Mesenteric fat pad (tissue), 1 donor: ENCODE measurements at places on chromosomes 2 and 18.

GRCh38 chr2:216234106-216234505 is 125.0 kb downstream of the XRCC5 start:
- no peak for DNase-seq

DNA sequence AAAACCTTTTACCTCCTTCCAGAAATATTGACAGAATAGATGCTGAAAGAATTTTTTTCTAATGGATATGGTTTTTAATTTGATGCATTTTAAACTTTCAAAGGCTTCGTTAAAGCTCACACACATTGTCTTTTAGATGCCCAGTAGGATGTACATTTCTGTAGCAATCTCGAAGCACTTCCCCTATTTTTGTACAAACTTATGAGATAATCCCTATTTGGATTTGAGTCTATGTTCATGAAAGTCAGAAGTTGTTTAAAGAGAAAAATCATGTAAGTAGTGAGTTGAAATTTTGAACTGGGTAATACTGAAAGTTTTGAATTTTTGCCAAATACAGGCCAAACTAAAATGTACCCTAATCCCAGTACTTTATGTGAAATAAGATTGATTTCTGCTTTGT is 38.1 kb upstream of the MMADHC start:
- DNase-seq = no peak

GRCh38 chr2:29900971-29901633 is 20.3 kb downstream of the ALK start:
- DNase-seq = no peak

- DNase-seq = no peak
These were observed 1.2 kb downstream of the SFT2D3 start for GRCh38 chr2:127702395-127703009.

- no peak for DNase-seq
These were observed 64.0 kb upstream of the PMAIP1 start for GRCh38 chr18:59835605-59836379.

DNA sequence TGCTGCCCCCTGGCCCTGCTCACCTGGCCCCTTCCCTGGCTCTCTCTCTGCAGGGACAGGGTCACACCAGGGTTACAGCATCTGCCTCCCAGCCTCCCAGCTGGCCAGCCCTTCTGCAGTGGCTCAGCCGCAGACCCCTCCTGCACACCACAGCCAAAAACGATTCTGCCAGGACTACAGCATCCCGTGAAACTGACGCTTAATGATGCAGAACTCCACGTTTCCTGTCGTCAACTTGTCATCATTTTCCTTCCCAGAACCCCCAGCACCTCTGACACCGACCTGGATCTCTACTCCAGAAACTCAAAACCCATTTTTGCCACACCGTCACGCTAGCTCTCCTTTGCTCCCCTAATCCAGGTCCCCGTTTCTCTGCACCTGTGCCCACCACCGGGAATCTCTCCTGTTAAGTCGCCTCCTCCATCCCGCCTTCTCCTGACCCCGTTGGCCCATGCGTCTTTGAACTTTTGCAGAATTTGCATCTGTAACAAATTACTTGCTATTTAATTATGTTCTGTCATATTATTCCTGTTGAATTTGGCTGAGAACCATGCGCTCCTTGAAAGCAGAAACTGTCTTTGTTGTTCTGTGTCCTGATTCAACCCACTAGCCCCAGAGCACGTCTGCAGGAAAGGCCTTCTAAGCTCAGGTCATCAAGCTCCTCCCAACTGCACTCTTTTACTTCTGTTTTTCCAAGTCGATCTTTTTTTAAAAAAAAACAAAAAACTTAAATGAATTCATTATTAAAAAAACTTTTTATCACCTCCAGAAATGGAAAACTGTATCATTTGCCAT is 173.2 kb upstream of the COPS8 start:
- DNase-seq = no peak

- DNase-seq = no peak
These were observed 10.7 kb downstream of the TFPI start for GRCh38 chr2:187543488-187543887.

DNA sequence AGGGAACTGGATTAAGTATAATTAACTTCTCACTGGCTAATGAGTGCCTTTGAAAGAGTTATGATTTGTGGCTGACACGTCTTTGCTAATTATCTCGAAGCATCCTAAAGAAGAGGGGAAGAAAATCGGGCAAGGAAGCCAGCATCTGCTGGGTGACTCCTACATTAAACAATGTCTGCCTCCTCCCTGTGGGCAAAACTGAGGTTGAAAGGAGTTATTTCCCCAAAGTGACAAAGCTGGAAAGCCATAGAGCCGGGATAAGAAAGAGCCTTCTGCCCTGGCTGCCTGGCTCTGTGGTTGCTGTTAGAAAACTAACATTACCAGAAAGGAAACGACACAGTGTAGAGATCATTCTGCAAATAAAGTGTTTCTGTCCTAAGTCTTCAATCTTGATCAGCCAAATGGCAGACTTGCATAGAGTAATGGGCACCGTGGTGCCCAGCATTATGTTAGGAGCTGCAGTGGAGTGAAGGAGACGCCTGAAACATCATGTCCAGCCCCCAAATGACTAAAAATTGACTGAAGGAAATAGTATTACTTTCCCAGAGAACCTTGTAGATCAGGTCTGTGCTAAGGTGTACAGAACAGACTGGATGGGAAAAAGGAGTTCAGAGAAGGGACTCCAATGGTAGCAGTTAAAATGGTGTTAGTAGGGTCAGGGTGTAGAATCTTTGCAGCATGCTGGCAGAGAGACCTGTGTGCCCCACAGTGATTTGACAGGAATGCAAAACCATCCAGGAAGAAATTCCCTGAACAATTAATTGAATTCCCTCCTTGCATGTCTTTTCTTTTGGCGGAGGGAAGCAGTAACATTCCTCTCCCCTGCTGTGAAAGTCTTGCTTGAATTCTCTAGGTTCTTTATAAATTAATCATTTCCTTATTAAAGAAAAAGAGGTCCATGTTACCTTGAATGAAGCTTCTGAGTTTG is 44.4 kb downstream of the ALPK2 start:
- no peak for DNase-seq

DNA sequence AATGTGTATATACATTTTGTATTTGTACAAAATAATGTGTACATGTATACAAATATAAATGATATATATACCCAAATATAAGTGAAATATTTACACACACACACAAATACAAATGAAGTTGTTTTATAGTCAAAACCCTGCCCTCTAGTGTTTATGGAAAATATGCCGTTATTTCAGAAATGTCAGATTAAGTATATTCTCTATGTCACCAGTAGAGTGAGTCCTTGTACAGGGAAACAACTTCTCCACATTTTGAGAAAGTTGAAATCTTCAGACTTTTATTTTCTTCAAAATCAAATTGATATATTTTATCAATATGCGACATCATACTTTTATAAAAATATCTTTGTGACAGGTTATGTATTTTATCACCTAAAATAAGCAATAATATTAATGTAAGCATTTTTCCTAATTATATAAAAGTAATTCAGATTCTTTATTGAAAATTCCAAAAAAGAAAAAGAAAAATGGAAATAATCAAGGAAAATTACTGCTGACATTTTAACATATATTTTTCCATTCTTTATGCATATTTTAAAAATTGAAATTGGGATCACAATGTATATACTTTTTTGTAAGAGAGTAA is 22.4 kb downstream of the ARL6IP6 start:
- DNase-seq = no peak

GRCh38 chr2:234723400-234723799 is 226.5 kb upstream of the ARL4C start:
- DNase-seq = no peak

- no peak for DNase-seq
These were observed 45.0 kb downstream of the TCF7L1 start for GRCh38 chr2:85178154-85178553.

DNA sequence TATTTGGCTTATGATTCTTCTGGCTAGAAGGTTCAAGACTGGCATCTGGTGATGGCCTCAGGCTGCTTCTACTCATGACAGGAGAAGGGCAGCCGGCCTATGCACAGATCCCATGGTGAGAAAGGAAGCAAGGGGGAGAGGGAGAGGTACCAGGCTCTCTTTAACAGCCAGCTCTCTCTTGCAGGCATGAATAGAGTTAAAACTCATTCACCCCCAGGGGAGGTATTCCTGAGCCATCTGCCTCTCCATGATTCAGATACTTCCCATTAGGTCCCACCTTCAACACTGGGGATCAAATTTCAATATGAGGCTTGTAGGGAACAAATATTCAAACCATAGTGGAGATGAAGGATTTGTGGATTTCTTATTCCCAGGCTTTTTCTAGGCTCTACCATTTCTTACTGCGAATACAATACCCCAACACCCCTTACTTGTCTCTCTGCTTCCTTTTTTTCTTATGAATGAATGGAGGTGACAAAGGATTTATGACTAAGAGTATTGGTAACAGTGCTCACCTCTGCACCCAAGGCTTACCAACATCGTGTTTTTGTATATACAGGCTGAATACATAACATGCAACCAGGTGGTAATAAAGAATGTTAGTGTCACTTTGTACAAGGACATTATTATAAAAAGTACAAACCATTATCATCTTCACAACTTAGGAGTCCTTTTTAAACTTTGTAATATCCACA is 454.6 kb upstream of the TRIB2 start:
- no peak for DNase-seq

GRCh38 chr18:42559069-42559690 is 556.3 kb downstream of the RIT2 start:
- no peak for DNase-seq

GRCh38 chr18:56402872-56403516 is 235.4 kb downstream of the TXNL1 start:
- DNase-seq = no peak

DNA sequence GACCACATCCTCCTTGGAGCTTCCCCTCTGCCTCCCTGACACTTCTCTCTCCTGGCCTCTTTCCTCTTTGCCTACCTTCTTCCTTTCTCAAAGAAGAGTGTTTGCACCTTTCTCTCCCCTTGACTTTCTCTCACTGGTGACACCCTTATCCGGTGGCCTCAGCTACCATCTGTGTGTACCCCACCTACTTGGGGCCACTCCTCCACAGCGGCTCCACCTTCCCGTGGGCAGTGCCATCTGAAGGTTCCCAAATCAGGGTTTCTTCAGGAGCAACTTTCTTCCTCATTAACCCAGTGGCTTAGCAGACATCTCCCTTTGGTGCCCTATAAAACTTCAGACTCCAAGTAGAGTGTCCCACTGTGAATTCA is 5.3 kb upstream of the NCL start:
- DNase-seq = no peak

DNA sequence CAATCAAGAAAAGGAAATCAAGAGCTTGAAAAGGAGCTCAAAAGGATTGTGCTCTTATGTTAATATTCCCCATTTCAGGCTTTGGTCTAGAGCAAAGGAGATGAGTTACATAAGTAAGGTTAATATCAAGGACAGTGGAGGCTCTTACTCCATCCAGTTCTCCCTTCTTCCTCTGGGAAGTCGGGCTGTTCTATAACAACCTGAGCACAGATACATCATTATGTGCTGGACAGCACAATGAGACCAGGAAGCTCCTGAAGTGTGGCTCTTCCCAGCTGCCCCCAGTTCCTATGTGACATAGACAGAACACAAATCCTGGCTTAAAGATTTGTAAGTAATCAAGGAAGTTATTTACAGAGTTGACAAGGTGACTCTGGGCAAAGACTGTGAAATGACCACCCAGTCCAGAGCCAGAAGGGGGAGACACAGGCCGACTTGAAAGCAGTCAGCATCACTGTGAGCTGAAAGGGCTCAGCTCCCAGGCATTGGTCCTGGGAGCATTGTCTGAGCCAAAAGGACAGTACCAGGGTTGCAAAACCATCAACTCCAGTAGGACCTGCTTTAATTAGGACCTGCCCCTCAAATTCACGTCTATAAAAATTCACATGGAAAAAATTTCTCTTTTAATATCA is 917.6 kb upstream of the ACVR2A start:
- no peak for DNase-seq

DNA sequence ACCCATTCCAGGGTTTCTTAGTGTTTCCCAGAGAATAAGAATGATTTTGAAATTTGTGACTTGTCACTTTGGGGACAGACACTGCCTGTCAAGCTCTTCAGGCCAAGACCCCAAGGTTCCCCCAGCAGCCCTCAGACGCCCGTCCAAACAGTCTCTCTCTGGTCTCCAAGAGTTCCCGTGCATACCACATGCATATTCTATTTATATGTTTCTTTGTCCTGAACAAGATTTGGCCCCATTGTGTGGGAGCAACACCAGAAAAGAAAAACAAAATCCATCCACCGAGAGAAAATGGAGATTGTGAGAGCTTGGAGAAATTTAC is 52.2 kb upstream of the CTAGE1 start:
- no peak for DNase-seq

GRCh38 chr18:48540251-48541025 is 1.6 kb downstream of the CTIF start:
- DNase-seq = no peak

- no peak for DNase-seq
These were observed 59.7 kb downstream of the WDSUB1 start for GRCh38 chr2:159226608-159227385.

- DNase-seq = no peak
These were observed 82.0 kb downstream of the ZNF407 start for GRCh38 chr18:74679679-74680076.

DNA sequence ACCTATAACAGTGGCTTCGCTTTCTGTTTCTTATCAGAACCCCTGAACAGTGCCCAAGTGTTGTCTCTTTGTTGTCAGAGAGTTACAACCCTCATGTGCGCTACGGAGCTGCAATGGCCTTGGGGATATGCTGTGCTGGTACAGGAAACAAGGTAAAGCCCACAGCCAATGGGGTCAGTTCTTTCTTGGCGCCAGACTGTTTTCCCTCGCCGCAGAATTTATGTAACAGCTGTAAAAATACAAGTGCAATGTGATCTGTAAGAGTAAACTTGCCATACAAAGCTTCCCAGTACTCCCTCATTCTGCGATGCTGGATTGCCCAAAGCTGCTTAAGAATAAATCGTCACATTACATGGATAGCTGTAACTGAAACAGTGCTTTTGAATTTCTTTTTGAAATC is 13.9 kb upstream of the HTR2B start:
- DNase-seq = no peak

DNA sequence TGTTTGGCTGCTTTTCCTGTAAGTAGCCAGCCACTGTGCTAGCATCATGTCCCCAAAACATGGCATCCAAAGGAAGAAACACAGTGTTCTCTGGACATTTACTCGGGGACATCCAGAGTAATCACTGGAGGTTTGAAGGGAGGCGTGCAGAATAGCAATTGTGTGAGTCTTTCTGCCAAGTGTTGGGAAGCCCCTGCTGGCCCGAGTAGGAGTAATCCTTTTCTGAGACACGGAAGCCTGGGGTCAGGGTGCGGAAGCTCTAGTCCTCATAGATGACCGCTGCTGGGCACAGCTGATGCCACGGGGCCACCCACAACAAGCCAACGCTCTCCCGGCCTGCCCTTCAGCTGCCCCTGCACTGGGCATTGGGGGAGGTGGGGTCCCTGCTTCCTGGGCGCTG is 24.8 kb upstream of the HDAC4 start:
- DNase-seq = no peak

GRCh38 chr2:166234112-166234846 is 106.5 kb upstream of the SCN1A start:
- DNase-seq = no peak

DNA sequence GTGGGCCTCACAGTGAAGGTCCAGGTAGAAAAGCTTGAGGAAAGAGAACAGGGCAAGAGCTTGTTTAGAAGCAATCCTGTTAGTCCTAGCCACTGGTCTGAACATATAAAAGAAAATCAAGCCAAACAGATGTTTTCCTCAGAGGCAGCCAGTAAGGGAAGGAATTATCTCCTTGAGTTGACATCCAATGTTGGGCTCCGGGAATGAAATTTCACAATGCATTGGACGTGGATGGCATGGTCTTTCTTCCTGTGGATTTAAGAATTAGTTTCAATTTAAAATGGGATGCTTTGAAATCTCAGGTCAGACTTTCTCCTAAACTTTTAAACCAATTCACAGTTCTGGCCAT is 92.1 kb downstream of the ACKR3 start:
- DNase-seq = no peak
